ENCODE measurements at places on chromosomes 2 and 18.

GRCh38 chr18:75075429-75075841, 133.5 kb downstream of the PTGR3 start:
- no peak for DNase-seq

DNA sequence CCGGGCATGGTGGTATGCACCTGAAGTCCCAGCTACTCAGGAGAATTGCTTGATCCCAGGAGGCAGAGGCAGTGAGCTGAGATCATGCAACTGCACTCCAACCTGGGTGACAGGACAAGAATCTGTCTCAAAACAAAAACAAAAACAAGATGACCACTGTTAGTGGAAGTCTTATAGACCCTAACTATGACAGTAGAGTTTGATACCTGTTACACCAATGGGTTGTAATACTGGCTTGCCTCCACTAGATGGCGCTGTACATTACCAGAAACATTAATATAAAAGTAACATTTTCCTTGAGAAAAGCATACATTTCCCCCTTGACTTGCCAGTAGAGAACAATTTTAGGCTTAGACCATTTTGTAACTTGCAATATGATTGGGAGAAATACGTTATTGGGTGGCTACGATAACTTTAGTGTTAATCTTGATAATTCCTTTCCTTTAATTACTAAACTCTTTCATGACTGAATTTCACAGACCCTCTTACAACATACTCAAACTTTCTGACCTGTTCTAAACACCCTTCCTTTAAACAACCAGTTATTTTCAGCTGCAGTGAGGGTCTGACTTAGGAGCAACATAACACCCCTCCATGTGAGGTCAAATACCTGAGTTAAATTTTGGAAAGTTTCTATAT, 19.5 kb downstream of the SLC25A52 start:
- no peak for DNase-seq

GRCh38 chr2:233416706-233417105, 62.4 kb downstream of the DGKD start:
- no peak for DNase-seq

- no peak for DNase-seq
These were observed 89.0 kb upstream of the SERTAD2 start for GRCh38 chr2:64742678-64743077.

- DNase-seq: no peak
These were observed 21.5 kb upstream of the PELI1 start for GRCh38 chr2:64165706-64166105.

DNA sequence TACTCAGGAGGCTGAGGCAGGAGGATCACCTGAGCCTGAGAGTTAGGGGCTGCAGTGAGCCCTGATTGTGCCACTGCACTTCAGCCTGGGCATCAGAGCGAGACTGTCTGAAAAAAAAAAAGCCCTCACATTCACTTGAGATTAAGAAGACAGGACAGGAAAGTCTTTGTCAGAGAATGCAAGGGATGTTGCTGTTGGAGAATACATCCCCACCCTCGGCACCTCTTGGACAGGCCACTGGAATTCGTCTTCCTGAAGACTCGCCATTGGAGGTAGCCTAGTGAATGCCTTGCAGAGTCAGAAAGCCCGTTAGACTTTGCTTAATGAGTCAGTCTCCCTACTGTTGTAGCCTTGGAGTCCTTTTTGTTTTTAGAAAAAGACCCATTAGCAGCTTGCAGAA, 205.6 kb downstream of the FAM210A start:
- no peak for DNase-seq

DNA sequence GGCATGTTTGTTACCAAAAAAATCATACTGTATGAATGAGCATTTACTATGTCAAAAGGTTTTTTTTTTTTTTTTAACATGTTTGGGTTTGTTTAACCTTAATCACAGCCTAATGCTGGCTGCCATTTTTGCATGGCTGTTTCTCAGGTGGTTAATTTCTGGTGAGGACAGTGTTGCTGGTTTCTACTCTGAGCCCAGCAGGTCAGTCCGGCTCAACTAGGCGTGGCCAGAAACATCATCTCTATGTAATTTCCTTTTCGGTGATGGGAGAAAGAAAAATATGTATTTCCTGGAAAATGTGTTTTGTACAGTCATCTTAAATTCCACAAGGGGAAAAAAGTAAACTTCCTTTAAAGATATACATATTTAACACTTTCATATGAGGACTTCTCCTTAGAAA, 24.9 kb upstream of the BZW1 start:
- DNase-seq: no peak

DNA sequence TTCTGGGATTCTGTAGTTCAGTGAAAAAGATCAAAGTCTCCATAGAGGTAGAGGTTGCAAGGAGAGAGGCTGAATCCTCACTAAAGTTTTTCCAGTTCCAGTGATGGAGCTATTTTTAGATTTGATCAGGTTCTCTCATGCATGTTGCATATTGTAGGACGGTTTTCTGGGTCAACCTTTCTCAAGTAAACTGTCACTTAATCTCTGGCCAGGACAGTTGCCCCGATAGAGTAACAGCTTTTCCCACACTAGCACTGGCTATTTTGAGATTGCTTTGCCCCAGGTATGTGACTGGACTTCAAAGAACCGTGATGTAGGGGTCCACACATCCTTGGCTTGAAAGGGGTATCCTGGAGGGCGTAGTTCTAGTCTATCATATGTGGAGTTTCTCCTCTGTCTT, 101.2 kb upstream of the MSH2 start:
- no peak for DNase-seq

- no peak for DNase-seq
These were observed 14.0 kb upstream of the COL6A3 start for GRCh38 chr2:237427769-237428506.

GRCh38 chr18:69216321-69216720, 184.4 kb upstream of the DOK6 start:
- DNase-seq: no peak

DNA sequence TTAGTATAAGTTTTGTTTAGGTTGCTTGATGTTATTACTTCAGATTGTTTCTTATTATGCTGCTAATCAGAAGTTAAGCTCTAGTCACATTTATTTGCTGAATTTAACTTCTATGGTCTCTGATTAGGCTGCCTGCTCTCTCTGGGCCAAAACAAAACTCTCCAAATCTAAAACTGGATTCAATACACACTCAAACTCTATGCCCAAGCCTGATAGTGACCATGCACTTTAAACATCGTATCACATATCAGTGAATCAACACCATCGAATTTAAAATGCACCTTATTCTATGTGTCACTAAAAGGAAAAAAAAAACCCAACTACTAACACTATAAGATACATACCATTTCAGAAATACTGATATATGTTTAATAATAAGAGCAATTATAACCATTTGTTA, 76.9 kb upstream of the FRZB start:
- no peak for DNase-seq

GRCh38 chr2:62054916-62055450, 140.9 kb upstream of the B3GNT2 start:
- no peak for DNase-seq

- DNase-seq: no peak
These were observed 40.2 kb upstream of the BMPR2 start for GRCh38 chr2:202335791-202336467.

DNA sequence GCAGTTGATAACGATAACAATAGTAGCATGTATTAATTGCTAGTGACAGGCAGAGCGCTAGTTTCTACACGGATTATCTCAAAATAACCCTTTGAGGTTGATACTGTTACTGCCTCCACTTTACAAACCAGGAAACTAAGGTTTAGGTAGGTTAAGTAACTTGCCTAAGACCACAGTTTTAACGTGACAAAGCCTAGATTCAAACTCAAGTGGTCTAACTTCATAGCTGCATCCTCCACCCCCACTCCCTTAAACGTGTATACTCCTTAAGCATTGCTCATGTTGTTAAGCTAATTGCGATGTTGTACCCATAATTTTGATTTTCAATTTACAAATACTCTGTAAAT, 1.2 kb downstream of the ME2 start:
- no peak for DNase-seq

GRCh38 chr2:72127401-72128058, 20.1 kb downstream of the CYP26B1 start:
- DNase-seq: peak; percentile 44

- DNase-seq: no peak
These were observed 64.0 kb upstream of the CABLES1 start for GRCh38 chr18:23071285-23071684.

DNA sequence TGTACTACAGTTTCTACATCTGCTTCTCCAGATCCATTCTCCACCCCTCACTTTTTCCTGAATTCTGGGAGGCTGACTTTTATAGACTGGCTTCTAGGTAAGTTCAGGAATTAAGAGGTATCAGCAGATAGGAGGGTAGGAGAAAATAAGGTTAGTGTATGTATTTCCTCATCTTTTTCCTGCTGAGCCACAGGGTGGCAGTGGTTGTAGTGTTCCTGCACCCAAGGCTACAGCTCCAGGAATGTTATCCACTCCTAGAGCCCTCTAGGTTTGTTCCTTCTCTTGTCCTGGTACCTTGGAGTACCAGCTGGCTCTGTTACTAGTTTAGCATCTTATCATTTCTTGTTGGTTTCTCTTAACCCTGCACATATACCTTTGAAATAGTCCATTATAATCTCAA, 40.7 kb upstream of the C2orf66 start:
- peak; percentile 24 for DNase-seq

GRCh38 chr2:180692322-180692721, 288.1 kb upstream of the UBE2E3 start:
- DNase-seq: no peak

GRCh38 chr2:98656800-98657199, 48.4 kb downstream of the UNC50 start:
- no peak for DNase-seq

DNA sequence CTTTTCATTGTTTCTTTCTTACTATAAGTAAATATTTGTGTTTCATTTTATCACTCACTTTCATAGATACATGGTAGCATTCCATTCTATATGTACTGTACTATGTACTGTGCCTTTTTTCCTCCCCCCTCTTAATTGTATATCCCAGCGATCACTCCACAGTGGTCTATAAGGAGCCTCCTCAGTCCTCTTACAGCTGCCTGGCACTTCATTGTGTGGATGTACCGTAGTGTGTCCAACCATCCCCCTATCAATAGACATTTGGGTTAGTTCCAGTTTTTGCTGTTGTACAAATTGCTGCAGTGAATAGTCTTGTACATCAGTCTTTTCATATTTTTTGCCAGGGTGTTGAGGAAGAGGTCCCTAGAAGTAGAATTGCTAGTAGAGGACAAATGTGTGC, 21.4 kb upstream of the DRC1 start:
- DNase-seq: no peak

DNA sequence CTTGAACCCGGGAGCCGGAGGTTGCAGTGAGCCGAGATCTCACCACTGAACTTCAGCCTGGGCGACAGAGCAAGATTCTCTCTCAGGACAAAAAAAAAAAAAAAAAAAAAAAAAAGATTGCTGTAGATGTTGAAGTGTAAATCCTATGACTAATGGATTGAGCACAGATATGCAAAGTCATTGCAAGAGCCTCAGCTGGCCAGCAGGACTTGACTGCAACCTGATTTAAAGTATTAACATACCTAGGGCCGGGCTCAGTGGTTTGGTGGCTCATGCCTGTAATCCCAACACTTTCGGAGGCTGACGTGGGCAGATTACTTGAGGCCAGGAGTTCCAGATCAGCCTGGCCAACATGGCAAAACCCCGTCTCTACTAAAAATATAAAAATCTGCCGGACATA, 103.4 kb upstream of the MSH2 start:
- no peak for DNase-seq

DNA sequence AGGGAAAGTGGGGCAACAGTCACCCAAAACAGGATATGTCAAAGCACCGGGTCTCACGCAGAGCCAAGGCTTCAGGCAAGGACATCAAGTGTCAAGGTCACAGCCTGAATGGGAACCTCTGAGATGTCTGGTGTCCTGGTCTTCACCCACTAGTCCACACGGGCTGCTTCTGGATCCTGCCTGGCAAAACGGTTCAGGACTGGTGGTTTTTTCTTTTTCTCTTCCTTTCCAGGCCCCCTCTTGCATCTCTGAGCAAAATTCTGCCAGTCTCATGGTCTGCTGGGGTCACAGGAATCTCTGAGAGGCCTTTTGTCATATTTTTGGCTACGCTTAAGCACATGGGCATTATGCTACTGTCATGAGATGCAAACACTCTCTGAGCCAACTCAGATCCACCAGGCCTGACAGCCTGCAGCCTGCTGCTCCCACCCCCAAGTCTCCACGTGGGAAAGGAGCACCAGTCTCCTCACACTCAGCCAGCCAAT, 518.2 kb upstream of the ZEB2 start:
- DNase-seq: no peak

- DNase-seq: no peak
These were observed 134.5 kb downstream of the CLIP4 start for GRCh38 chr2:29249666-29250253.

DNA sequence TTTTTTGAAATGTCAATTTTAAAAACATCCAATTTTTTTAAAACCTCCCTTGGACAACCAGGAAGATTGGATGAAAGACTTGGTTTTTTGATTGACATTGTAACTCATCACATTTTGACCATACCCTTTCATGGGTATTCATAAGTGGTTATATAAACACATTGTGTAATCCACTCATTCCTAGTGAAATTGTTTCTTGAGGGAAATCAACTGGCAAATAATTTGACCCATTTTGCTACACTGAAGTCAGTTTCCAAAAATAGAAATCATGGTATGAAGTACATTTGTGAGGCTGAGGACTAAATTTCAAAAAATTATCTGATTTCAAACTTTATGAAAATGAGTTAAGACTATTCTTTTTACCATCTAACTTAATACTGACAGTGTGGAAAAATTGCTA, 31.5 kb downstream of the FBXO48 start:
- no peak for DNase-seq

- no peak for DNase-seq
These were observed 14.7 kb upstream of the CAPN13 start for GRCh38 chr2:30821960-30822359.

DNA sequence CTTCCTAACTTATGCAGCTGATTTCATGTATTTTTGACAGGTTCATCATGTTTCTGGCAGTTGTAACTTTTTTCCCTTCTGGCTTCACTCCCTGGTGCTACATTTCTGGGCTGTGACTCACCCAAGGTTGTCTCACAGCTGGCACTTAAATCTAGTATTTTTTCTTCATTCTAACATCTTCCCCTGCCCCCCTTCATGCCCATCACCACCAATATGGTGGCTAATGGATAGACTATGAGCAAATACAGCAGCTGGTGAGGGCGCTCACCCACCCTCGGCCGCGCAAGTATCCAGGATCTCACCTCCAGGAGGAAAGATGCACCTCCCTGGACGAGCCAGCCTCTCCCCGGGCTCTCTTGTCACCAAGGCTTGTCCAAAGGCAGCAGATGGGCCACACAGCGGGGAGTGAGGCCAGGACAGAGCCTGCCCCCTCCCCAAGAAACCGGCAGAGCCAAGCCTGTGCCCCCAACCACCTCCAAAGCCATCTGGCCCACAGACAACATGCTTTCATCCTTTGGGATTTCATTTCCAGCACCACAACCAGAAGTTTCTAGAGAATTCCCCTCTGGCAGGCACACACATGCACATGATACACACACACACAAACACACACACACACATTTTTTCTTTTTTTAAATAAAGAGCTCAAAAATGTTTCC, 39.1 kb downstream of the ATOH8 start:
- peak; percentile 37 for DNase-seq

DNA sequence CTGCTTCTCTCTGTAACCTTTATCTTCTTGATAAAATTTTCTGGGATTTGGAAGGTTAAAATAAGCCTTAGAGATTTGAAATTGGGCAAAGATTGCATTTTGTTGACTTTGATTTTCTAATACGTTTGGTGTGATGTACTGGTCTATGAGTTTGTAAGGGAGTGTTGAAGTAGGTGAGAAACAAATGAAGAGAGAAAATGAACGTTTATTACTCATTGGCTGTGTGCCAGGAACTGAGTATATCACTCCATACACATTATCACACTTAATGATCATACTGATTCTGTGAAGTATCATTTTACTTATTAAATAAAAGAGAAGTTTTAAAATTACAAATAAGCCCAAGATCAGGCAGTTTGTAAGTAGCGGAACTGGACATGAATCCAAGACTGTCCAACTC, 795.1 kb upstream of the ZEB2 start:
- no peak for DNase-seq
